ENCODE measurements at places on chromosomes 1 and 21. TPM values are rescaled to one million over a fixed set of nuclear protein-coding genes. Genes with fewer than 3 reads are reported as not detected.

The ANKRD34A gene
- polyA plus RNA-seq: 8.6 TPM

The CDC42BPA gene
- 44.5 TPM for polyA plus RNA-seq

DNA sequence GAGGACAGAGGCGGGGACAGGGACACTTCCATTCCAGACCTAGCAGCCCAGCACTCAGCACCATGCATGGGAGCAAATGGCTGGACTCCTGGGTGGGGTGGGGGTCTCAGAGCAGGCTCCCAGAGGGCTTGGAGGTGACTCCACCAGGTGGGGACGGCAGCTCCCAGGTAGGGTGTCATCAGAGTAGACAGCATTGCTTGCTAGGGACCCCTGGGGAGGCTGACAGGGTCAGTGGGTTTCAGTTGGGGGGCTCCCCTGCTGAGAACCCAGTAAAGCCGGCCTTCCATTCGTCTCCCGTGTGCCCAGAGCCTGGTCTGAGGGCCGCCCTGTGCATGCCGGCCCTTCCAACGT is 4.8 kb upstream of the GJC2 start:
- DNase-seq: no peak

DNA sequence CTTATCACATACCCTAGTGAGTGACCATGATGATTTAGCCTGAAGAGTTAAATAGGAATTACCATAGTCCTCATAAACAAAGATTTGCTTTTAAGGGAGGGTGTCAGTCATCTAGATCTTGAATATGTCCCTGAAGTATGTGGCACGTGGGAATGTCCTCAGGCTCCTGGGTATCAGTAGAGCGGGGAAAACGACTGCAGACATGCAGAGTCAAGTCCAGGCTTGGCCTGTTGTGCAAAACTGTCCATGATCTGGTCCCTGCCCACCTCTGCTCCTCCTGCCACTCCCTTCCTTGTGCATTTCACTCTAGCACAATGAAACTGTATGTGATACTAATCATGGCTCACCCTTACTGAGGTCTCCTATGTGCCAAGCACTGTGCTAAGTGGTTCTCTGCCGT is 12.9 kb downstream of the MOV10 start:
- DNase-seq: no peak

GRCh38 chr1:7426780-7427604 is 344.1 kb upstream of the VAMP3 start:
- DNase-seq: no peak

GRCh38 chr1:27525296-27526272 is 35.6 kb upstream of the WASF2 start:
- DNase-seq: no peak

DNA sequence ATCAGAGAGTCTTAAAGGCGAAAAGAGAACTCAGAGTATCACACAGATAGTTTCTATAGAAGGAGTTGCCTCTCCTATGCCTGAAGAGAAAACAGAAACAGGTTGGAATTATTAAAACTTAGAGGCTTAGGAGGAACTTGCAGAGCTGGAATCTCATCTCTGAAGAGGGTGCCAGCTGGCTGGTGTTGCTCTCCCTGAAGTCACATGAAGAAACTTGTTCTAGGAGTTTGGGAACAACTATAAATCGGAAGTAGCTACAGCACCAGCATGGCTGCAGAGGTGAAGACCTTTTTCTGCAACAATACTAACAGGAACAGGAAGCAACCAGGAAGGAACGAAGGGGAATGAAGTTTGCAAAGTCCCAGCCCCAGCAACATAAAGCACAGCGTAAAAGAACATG is 35.8 kb downstream of the FMO3 start:
- DNase-seq: no peak

DNA sequence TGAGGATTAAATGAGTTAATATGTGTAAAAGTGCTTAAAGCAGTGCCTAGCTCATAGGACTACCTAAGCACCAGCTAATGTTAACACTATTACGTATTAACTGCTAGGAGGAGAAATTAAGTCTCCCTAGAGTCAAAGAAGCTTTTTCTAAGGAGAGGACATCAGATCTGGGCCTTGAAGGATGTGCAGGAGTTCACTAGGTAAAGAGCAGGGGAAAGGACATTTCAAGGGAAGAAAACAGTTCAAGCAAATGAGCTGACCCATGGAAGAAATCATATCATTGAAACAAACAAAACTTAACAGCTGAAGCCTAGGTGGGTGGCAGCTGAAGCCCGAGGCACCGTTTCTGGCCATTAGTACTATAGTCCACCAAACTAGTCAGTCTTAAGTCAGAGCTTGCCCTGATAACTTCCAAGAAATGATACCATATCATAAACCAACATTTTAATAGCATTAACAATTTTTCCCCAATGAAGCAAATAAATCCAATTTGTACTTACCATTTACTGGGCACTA is 46.7 kb downstream of the TRIT1 start:
- DNase-seq: no peak

DNA sequence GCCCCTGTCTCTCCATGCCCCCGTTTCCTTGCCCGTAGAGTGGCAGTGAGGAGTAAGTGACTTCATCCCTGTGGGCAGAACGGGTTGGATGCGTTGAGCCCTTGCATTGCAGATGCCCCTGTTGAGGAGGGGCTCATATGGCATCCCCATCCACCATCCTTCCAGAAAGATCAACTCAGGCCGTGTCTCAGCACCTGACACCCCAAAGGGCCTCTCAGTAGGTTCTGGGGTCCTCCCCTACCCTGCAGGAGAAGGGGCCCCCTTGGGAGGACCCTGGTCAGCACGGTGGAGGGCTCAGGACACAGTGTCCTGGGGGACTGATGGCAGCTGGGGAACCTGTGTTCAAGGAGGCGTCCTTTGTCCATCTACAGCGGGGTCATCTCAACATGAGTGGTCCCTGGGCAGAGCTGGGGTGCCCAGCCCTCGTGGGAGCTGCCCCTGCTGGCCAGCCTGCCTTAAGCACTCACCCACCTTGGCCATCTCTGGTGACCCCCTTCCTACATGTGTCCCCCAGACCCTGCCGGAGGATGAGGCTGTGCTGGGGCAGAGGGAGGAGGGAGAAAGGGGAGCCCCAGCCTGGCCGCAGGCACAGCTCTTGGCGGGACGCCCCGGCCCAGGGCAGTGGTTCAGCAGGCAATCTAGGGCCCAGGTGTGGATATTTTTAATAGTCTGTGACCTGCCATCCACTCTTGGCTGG is 48.2 kb upstream of the ACTRT2 start:
- DNase-seq: no peak

DNA sequence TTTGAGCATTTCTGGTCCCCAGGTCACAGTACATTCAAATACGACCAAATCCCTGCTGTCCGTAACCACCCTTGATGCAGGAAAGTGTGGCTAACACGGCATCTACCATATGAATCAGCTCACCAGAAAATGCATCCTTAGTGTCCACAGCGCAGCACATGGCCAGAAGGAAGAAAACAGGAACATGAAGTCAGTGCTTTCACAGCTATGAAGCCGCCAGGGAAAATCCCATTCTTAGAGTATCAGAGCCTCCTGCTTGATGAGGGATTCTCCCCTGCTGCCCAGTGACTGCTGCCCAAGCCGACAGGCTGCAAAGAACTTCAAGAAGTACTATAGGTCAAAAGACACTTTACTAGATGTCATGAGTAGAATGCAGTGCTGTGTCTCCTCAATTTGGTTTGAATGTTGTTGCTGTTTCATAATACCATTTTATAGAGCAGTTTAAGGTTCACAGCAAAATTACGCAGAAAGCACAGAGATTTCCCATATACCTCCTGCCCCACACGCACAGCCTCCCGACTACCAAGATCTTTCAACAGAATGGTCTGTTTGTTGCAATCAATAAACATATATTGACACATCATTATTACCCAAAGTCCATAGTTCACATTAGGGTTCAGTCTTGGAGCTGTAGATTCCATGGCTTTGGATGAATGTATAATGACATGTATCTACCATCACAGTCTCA is 14.5 kb downstream of the TIAM1 start:
- DNase-seq: no peak

- DNase-seq: no peak
Observed at GRCh38 chr1:56686169-56686568, 41.1 kb downstream of the PRKAA2 start.

The FAM110D gene
- 1.8 TPM for polyA plus RNA-seq

The GBP7 gene
- polyA plus RNA-seq: 0.16 TPM

DNA sequence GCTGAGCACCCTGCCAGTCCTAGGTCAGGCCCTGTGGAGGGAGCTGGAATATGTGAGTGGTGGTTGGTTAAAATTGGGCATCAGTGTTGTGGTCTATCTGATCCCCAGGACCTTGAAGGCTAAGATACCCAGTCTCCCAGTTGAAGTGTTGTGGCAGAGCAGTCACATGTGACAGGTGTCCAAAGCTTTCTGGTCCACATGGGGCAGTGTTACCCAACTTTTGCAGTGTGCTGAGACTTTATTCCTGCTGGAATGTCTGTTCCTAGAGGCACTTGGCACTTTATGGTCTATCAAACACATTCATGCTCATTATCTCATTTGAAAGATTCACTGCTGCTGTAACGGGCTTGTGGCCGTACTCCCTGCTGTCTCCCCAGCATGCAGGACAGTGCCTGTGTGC is 21.0 kb upstream of the LORICRIN start:
- DNase-seq: no peak

DNA sequence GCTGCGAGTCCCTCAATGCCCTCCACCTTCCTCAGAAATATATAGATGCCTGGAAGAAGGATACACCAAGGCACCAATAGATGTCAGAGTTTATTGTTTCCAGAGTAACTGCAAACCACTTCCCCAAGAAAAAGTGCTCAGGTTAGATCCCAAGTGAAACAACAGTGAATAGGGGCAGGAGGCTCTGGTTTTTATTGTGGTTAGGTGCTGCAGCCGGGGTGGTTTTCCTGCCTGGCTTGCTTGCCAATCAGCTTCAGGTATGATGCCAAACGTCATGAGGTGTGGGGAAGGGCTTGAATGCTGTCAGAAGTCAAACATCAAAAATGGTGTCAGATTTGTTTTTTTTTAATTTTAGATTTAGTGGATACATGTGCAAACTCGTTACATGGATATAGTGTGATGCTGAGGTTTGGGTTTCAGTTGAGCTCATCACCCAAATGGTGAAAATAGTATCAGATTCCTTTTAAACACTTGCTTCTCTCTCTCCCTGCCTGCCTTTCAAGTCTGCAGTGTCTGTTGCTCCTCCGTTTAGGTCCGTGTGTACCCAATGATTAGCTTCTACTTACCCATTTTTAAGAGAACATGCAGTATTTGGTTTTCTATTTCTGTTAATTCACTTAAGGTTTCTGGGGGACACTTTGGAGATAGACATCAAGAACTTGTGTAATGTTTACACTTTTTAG is 1317.0 kb downstream of the MRPL39 start:
- DNase-seq: no peak

- DNase-seq: no peak
Observed at GRCh38 chr1:112579801-112580510, 39.0 kb downstream of the ST7L start.

The TTLL7 gene
- polyA plus RNA-seq: 29.0 TPM

DNA sequence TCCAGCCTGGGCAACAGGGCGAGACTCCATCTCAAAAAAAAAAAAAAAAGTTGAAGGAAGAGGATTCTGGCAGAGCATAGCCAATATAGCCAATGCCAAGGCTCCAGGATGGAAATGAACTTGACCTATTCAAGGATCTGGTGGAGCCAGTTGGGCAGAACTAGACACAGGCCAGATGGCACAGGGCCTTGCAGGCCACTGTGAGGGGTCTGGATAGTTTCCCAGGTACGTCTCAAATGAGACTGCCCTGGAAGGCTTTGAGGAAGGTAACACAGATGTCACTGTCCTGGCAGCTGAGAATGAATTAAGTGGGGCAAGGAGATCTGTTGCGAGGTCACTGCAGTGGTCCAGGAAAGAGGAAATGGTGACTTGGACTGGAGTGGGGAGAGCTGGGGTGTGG is 12.0 kb upstream of the ARHGEF19 start:
- DNase-seq: no peak

DNA sequence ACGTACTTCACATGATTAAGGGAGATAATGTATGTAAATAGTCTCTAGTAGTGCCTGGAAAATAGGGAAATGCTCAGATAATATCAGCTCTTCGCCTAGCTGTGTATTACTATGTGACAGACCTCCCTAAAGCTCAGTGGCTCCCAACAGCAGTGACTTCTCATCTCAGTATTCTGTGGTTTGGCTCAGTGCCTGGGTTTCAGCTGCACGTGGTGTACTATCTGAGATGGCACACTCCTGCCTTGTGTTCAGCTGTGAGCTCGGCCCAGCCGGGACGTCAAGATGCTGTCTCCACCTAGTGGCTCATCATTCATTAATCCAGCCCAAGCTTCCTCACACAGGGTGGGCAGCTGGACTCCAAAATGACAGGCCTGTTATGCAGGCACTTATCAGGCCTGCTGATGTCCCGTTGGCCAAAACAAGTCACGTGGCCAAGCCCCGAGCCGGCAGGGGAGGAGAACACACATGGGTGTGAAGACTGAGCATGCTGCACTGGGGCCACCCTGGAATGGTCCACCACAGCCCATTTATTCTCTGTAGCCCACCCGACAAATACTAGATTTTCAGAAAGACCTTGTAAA is 17.8 kb downstream of the SLFNL1 start:
- peak; percentile 96 for DNase-seq

DNA sequence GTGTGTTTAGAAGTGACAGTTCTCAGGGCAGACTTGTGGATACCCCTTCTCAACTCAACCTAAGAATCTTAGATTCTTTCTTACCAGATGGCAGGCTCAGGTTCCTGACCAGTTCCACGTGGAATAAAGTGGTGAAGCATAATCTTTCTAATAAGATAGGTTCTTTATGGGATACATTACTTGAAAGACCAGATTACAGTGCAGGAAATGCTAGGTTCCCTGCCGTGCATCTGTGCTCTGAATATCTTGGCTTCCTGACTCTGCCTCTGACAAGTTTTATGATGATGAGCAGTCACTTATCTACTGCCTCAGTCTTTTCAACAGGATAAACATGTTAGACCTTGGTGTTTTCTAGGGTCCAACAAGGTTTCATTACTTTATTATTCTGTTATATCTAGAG is 207.9 kb upstream of the CACYBP start:
- no peak for DNase-seq
